Left hindlimb (tissue), 1 donor: ENCODE measurements at places on chromosomes 5 and 9.

DNA sequence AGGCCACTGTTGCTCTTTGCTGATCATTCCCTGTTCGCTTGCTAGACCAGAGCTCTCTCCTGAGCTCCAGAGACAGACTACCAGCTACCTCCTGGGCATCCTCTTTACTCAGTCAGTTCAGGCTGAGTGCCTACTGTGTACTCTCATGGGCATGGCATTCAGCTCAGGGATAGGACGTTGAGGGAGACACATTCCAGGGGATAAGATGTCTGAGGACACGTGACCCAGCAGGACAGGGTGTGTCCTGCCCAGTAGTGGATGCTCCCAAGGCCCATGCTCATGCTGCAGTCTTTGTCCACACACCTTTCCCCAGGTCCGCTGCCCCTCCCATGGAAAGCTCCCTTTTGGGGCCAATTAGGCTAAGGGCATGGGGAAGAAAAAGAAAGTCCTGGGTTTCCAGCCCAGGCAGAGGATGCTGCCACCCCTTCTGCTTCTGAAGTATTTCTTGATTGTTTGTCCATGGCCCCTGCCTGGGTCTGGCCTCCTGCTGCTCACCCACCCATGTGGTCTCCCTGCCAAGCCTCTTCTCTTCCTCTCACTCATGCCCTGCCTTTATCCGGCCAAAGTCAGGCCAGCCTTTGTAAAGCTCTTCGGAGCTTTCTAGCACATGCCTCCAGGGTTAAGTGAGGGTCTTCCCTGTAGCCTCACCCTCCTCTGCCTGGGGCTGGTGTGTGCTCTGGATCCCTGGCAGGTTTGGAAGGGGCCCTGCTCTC lies 60.5 kb upstream of the PITX1 start:
- DNase-seq: no peak

DNA sequence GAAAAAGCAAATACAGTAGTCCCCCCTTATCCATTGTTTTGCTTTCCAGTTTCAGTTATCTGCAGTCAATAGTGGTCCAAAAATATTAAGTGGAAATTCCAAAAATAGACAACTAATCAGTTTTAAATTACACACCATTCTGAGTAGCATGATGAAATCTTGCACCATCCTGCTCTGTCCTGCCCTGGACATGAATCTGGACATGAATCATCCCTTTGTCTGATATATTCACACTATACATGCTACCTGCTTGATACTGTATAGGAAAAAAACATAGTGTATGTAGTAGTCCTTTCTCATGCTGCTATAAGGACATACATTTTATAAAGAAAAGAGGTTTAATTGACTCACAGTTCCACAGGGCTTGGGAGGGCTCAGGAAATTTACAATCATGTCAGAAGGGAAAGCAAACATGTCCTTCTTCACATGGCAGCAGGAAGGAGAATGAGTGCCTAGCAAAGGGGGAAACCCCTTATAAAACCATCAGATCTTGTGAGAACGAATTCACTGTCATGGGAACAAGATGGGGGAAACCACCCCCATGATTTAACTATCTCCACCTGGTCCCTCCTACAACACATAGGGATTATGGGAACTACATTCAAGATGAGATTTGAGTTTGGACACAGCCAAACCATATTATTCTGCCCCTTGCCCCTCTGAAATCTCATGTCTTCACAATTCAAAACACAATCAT lies 153.9 kb downstream of the ARRDC3 start:
- no peak for DNase-seq

DNA sequence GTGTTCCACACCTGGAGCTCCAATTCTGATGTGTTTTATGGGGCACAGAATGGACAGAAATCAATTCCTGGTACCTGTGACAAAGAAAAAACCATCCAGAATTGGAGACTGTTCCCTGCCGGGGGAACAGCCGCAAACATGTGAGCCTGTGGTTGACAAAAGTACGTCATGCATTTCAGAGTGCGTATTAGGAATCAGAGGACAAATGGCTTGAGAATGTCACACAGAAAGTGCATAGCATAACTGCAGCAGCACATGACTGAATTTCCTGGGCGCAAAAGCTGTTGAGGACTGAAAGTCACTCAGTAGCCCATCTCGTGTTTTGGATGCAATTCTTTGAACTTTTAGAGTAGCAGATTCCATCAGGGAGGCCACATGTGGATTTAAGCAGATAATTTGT lies 85.1 kb downstream of the TRIO start:
- no peak for DNase-seq

DNA sequence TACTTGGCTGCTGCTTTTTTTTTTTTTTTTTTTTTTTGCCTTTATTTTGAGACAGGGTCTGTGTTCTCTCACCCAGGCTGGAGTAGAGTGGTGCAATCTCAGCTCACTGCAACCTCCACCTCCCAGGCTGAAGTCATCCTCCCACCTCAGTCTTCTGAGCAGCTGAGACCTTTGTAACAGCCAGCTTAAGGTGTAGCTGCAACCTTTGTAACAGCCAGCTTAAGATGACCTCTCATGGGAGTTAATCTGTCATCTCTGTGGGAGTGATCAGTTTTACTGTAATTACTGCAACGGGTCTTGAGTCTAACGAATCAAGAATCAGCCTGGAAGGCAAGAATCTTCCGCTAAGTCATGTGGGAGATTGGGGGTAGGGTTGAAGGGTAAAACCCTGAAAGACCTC lies 31.6 kb upstream of the SNX2 start:
- DNase-seq: no peak

DNA sequence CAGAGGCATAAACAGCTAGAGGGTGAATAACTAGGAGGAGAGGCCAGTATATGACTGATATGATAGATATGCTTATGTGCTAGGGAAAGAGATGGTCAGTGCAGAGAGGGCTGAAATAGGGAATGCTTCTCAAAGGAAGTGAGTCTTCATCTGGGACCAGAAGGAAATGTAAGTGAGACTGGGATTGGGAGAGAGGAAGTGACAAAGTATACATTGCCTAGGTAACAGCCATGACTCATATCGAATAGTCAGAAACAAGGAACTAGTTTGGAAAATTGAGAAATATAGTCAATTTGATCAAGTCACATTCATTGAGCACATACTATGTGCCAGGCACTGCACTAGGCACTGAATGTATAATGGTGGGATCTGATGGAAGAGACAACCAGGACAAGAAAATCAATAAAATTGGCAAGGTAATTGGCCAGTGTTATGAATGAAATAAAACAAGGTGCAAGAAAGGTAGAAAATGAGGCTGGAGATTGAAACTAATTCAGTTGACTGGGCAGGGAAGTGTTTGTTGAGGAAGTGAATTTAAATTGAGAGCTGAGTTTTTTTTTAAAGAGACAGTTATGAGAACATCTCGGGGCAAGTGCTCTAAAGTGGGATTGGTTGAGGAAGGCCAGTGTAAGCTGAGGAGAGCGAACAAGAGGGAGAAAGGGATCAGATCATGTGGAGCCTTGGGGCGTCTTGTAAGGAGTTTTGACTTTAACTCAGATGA lies 4.3 kb downstream of the ERAP2 start:
- DNase-seq: no peak

DNA sequence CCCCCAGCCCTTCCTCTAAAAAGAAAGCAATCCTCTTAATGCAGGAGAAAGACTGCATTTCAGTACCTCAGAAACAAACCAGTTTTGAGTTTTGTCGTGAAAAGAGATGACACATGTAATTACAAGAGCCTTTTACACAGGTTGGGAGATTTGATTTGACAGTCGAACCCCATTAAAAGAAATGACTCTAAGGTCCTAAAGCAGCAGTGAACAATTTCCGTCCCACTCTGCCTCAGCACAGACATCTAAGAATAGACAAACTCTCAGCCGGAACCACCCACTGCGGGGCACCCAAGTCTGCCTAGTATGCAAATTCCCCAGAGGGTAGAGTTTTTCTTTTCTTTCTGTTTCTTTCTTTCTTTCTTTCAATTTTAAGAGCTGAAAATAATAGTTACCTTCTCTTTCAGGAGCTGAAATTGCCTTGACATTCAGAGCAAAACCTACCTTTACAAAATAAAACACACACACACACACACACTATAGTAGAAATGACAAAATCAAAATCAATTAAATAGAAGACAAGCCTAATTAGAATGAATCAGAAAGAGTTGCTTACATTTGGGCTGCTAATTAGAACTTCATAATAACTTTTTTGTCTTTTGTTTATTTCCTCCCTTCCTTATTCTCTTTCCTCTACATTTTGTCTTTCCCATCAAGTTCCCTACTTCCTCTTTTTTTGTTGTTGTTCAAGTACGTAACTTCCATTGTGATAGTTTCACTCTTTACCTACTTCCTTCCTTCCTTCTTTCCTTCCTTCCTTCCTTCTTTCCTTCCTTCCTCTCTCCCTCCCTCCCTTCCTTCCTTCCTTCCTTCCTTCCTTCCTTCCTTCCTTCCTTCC lies 65.1 kb downstream of the BASP1 start:
- no peak for DNase-seq

GRCh38 chr5:142360051-142360498 lies 35.3 kb upstream of the SPRY4 start:
- no peak for DNase-seq

- no peak for DNase-seq
Observed at GRCh38 chr9:2496934-2497333, 124.7 kb upstream of the VLDLR start.

DNA sequence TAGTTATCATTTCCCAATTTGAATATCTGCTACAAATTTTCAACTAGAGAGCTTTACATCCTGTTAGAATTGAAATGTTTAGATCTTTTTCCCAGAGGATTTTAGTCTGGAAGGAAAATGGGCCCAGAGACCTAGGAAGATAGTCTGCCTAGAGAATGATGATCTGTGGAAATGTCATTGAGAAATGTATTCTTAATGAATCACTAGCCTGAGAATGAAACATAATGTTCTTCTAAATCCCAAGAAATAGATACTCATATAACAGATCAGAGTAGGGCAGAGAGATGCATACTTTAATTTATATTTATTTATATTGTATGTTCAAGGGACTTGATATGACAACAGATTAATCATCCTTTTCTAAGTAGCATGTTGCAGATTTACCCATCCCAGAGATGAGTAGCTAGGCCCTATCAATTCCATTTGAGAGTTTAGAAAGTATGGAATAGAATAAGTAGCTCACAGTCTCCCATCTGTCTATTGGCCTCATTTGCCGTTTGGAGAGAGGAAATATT lies 25.1 kb upstream of the SLC44A1 start:
- DNase-seq: no peak

DNA sequence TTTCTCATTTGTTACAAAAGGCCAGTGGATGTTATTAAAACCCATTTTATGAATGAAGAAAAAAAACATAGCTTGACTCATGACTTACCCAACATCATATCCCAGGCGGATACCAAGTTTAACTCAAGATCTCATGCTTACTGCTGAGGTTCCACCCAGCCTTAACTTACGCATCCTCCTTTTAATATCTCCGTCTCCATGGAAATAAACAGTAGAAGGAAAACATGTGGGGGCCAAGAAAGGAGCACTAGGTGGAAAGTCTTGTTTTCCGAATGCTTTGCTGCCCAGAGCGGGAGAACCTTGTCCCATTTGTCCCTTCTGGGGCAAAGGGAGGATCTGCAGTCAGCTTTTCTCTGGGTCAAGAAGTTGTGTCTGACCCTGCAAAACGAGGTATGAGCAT lies 44.1 kb downstream of the ANGPTL2 start:
- DNase-seq: no peak

- no peak for DNase-seq
Observed at GRCh38 chr5:154786414-154786813, 31.2 kb downstream of the LARP1 start.

DNA sequence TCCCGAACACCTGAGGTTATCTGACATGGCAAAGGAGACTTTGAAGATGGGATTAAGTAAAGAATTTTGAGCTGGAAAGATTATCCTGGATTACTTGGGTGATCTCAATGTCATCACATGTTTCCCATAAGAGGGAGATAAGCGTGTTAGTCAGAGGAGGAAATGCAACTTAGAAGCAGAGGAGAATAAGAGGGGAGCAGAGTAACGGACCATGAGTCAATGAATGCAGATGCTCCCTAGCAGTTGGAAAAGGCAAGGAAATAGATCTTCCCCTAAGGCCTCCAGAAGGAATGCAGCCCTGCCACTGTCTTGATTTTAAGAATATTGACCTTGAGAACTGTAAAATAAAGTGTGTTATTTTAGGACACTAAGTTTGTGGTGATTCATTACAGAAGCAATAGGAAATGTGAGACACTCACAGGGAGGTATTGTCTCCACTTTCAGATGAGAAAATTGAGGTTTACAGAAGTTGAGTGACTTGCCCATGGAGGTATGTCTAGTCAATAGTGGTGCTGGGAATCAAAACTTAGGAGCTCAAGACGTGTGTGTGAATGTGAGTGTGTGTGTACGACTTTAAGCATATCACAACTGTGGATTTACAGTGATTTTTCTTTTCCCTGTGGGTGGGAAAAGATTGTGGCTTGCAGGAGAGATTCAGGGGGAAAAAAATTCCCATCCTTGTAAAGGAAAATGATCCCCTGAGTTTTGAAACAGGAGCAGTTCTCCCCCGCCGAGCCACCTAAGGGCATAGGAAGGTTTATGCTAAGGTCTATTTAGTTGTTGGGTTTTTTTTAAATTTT lies 125.3 kb downstream of the TRIM32 start:
- DNase-seq: no peak

DNA sequence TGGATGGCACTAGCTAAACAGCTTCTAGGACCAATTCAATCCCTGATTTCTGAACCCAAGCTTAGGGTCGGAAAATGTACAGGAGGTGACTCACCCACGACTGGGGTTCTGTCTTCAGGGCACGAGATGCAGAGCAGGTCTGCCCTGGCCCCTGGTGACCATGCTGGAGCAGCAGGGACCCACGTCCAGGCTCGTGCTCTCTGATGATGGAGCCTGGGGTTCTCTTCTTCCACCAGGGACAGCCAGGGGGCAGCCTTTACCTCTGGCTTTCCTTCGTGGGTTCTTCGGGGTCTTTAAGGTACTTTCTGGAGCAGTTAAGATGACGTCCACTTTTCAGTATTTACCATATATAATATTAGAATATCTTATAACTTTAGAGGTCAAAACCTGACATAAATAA lies 2.1 kb downstream of the CFAP77 start:
- no peak for DNase-seq

GRCh38 chr9:92950359-92950955 lies 3.1 kb downstream of the FGD3 start:
- DNase-seq: no peak

- DNase-seq: peak; percentile 84
Observed at GRCh38 chr5:16178745-16179372, 732 bp downstream of the MARCHF11 start.

- DNase-seq: no peak
Observed at GRCh38 chr5:38650946-38651345, 94.5 kb upstream of the LIFR start.

- no peak for DNase-seq
Observed at GRCh38 chr9:93568169-93568568, 8.2 kb upstream of the PHF2 start.

DNA sequence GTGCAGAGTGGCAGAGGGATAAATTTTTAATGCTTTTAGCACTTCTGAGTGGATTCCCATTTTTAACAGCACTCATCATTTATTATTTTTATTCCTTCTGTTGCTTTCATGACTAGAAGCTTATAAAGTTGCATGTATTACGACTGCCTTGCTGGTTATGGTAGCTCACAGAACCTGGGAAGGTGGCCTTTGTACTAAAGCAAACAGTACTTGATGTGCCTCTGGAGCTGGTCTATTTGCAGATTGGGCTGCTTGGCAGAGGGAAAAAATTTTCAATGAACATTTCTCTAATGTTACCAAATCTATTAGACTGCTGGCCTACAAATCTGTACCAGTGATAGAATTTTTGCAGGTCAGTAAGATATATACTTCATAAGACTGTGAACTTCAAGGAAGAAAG lies 274.5 kb upstream of the C9orf72 start:
- no peak for DNase-seq
